CD4-positive, alpha-beta memory T cell (primary cell): ENCODE measurements at places on chromosomes 11 and 22.

- H3K4me3 ChIP-seq, result no peak overlapping the region
- no peaks in the 10 kb centered on the region for H3K27me3 ChIP-seq
- no peaks in the 10 kb centered on the region for H3K36me3 ChIP-seq
Measured at GRCh38 chr22:35099883-35100282, 33.9 kb downstream of the ISX start.

DNA sequence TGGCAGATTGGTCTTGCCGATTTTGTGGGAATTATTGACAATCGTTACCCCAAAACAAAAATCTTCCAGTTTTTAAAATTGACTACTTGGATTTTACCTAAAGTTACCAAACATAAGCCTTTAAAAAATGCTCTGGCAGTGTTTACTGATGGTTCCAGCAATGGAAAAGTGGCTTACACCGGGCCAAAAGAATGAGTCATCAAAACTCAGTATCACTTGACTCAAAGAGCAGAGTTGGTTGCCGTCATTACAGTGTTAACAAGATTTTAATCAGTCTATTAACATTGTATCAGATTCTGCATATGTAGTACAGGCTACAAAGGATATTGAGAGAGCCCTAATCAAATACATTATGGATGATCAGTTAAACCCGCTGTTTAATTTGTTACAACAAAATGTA, 37.2 kb downstream of the IGLL1 start:
- no peak for DNase-seq
- H3K36me3 ChIP-seq, result no peaks in the 10 kb centered on the region
- no peaks in the 10 kb centered on the region for H3K27me3 ChIP-seq
- H3K4me3 ChIP-seq, result no peak overlapping the region
- H3K27ac ChIP-seq, result no peak overlapping the region
- peaks cover 4% of the 10 kb centered on the region for H3K4me1 ChIP-seq

DNA sequence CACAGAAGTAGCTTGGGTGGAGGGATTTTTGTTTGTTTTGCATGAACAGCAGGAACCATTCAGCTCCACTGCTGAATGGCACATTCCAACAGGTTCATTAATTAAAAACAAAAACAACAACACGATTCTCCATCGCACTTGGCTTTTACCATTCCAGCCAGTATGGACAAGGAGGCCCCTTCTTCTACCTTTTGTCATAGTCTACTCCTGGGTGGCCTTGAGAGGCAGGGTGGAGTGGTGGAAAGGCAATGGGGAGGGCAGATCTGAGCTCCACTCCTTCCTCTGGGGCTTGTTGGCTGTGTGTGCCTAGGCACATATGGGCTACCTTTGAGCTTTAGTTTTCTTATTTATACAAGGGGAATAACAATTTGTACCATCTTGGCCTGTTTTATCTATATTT, 4.8 kb downstream of the TIMP3 start:
- no peak overlapping the region for H3K27ac ChIP-seq
- H3K36me3 ChIP-seq, result no peaks in the 10 kb centered on the region
- H3K27me3 ChIP-seq, result peaks cover 6% of the 10 kb centered on the region
- no peak overlapping the region for H3K4me3 ChIP-seq

DNA sequence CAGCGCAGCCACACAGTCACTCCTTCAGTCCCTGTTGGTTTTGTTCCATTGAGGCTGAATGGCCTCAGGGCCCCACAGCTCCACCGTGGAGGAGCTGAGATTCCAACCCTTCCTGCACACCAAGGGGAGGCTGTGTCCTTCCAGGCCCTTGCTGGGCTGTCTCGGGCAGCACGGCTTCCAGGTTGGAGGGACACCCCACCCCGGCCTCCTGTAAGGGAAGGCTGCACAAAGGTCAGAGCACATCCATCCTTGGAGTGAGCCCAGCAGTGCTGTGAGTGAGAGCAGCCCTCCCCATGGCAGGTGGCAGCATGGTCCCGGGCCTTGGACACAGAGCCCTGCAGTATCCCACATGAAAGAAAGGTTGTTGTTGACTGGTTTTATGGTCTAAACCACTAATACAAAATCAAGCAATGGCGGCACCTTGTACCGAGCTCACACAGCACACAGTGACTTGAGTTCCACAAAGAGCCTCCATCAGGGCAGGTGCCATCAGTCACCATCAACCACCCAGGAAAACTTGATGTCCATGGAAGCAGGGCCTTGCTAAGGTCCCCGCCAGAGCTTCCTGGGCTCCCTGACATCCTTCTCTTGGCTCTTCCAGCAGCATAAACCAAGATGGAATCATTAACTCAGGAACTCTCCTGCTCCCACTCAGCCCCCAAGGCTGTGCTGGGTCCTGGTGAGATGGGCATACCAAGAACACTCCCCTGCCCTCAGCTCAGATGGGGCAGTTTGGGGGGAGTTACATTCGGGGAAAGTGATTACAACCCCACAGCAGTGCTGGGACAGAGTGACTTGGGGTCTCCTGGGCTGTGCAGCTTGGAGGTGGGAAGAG, 1500.4 kb downstream of the TBC1D22A start:
- no peak overlapping the region for H3K4me3 ChIP-seq
- no peaks in the 10 kb centered on the region for H3K4me1 ChIP-seq
- H3K27ac ChIP-seq, result no peak overlapping the region
- no peaks in the 10 kb centered on the region for H3K27me3 ChIP-seq
- H3K36me3 ChIP-seq, result no peaks in the 10 kb centered on the region
- DNase-seq, result no peak

GRCh38 chr11:82814379-82814778, 80.7 kb upstream of the FAM181B start:
- no peaks in the 10 kb centered on the region for H3K36me3 ChIP-seq
- no peak overlapping the region for H3K4me3 ChIP-seq
- H3K27me3 ChIP-seq, result no peaks in the 10 kb centered on the region
- DNase-seq, result no peak
- no peaks in the 10 kb centered on the region for H3K4me1 ChIP-seq
- no peak overlapping the region for H3K27ac ChIP-seq

- H3K27me3 ChIP-seq, result no peaks in the 10 kb centered on the region
- no peak for DNase-seq
- H3K36me3 ChIP-seq, result no peaks in the 10 kb centered on the region
- no peaks in the 10 kb centered on the region for H3K4me1 ChIP-seq
- no peak overlapping the region for H3K4me3 ChIP-seq
Measured at GRCh38 chr11:110509472-110509871, 79.7 kb downstream of the FDX1 start.

DNA sequence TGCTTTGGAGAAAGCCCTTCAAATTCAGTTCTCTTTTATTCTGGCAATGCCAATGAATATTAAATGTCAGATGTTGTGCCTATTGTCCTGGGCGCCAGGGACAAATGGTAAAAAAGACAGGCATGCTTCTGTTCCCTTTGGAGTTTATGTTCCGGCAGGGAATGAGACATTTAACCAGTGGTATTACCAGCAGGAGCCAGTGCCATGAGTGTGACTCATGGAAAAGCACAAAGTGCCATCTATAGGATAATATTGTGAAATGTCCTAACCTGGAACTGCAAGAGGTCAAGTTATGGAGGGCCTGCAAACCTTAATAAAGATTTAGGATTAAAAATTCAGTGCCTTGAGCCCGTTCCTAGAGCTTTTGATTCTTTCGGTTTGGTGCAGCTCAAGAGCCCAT, 39.5 kb downstream of the REXO2 start:
- H3K27ac ChIP-seq, result no peak overlapping the region
- H3K36me3 ChIP-seq, result no peaks in the 10 kb centered on the region

- H3K36me3 ChIP-seq, result no peaks in the 10 kb centered on the region
- no peak overlapping the region for H3K27ac ChIP-seq
- no peak for DNase-seq
- H3K27me3 ChIP-seq, result no peaks in the 10 kb centered on the region
- H3K4me1 ChIP-seq, result no peaks in the 10 kb centered on the region
Measured at GRCh38 chr22:47449508-47450270, 687.2 kb downstream of the TBC1D22A start.

GRCh38 chr22:29879753-29880152, 3.2 kb upstream of the MTMR3 start:
- H3K4me1 ChIP-seq, result peaks cover 9% of the 10 kb centered on the region
- no peaks in the 10 kb centered on the region for H3K27me3 ChIP-seq
- no peak for DNase-seq
- no peak overlapping the region for H3K4me3 ChIP-seq
- H3K36me3 ChIP-seq, result no peaks in the 10 kb centered on the region

- no peaks in the 10 kb centered on the region for H3K36me3 ChIP-seq
- H3K4me1 ChIP-seq, result no peaks in the 10 kb centered on the region
- no peak for DNase-seq
Measured at GRCh38 chr11:117573326-117573725, 223.7 kb downstream of the DSCAML1 start.
